ENCODE measurements at places on chromosomes 13 and 19.
A peak's percentile ranks its signal among the peaks of the same experiment; 100 is the strongest.

DNA sequence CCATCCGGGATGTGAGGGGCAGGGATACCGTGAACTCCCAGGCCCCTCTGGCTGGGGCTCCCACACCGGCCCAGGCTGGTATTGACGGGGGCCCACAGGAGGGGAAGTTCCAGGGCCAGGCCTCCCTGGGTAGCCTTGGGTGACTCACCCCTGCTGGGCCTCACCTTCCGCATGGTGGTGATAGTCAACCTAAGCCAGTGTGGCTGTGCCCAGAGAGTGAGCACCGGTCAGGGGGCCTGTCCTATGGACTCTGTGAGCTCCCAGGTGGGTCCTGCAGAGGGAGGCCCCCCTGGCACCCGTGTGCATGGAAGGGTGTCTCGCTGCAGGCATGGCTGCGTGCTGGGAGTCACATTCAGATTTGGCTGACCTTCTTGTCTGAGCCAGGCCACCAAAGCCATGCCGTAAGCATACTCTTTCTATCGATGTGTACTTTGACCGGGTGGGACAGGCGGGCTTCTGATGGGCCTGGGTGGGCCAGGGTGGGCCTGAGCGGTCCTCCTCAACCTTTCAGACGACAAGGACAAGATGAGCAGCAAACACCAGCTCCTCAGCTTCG is 27.6 kb downstream of the DHX34 start:
- peak; percentile 56 for DNase-seq

DNA sequence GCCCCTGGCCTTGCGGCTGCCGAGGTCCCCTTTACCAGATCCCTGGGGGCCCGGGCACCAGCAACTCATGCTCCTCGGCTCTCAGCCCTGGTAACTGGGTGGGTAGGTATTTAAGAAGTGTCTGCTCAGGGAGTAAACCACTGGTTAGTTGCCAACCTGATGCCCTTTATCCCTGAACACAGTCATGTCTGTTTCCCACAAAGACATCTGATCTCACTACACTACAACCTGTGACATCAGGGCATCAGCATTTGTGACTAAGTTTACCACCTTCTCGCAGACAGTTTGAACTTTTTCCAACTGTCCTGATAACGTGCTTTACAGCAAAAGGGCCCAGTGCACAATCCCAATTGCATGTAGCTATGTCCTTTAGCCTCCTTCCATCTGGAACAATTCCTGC is 22.0 kb downstream of the GGACT start:
- DNase-seq = no peak

DNA sequence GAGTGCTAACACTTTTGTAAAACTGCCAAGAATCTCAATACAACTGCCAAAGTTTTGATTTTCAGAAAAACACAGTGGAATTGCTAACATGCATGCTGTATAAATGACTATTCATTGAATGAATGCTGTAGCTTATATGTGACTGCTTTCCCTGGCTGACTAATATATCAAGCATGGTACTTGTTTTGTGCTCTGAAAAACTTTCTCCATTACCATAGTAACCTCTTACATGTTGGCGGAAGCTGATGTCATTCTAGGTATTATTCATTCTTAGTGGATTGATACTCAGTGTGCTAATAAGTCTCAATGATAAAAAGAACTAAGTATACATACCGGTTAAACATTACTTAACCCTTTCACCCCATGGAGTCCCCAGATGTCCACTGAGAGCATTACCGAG is 166.1 kb upstream of the MYO16 start:
- no peak for DNase-seq

- DNase-seq = no peak
Measured at GRCh38 chr13:67235265-67235664, 5.1 kb upstream of the PCDH9 start.

Measured in adrenal gland (tissue), 19 donors.